Natural killer cell (primary cell): ENCODE measurements at places on chromosomes 16 and 17.

DNA sequence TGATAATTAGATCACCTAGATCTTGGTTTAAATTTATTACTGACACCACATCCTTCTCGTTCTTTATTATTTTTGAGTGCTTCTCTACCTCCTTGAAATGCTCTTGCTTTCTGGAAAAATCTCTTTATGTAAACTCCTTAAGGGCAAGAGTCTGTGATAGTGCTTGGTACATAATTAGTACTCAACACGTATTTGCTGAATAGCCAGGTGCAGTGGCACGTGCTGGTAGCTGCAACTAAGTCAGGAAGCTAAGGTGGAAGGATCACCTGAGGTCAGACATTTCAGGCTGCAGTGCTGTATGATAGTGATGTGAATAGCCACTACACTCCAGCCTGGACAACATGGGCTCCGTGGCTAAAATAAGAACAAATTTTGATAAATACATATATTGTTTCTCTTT lies 63.0 kb downstream of the PPM1E start:
- DNase-seq: no peak

GRCh38 chr16:27083861-27084261 lies 17.1 kb downstream of the C16orf82 start:
- no peak for DNase-seq

GRCh38 chr17:3003296-3004149 lies 59.9 kb downstream of the OR1D5 start:
- no peak for DNase-seq

DNA sequence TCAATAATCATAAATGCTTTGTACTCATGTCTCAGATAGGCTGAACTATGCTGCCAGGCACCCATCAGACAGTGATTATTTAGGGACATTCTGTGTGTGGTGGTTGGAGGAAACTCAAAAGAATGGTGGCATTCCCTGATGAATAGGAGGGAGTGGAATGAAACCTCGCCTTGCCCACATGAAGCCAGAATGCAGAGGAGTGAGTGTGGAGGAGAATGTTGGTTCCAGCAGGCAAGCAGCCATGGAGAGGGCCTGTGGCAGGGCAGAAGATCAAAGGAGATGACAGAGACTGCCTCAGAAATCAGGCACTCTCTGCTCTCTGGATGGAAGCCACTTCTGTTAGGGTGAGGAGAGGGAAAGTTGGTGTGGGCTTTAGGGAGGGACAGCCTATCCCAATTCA lies 22.5 kb downstream of the KCTD19 start:
- DNase-seq: no peak

DNA sequence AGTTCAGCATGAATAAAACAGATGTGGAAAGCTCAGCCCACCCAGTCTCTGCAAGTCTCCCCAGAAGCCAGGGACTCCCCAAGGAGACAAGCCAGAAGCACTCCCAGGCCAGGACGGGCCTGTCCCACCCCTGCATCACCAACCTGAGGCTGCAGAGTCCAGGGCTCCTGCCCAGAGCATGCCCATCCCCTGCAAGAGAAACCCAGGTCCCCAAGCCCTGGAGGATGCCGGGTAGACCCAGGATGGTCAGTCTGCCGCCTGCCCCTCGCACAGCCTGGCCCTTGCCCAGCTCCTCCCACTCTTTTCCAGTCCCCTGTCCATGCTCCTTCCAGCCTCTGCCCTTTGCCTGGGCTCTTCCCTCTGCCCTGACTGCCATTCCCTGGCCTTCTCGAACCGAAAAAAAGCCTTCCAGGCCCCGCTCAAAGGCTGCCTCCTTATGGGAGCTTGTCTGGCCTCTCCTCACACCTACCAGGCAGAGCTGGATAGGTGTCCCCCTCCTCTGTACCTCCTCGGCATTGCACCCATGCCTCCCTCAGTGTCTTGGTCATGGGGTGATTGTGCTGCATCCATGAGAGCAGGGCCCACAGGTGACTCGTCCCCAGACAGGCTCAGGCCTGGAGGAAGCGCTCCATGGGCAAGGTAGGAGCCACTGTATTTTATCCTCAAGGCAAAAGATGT lies 44.8 kb downstream of the BEAN1 start:
- DNase-seq: no peak

DNA sequence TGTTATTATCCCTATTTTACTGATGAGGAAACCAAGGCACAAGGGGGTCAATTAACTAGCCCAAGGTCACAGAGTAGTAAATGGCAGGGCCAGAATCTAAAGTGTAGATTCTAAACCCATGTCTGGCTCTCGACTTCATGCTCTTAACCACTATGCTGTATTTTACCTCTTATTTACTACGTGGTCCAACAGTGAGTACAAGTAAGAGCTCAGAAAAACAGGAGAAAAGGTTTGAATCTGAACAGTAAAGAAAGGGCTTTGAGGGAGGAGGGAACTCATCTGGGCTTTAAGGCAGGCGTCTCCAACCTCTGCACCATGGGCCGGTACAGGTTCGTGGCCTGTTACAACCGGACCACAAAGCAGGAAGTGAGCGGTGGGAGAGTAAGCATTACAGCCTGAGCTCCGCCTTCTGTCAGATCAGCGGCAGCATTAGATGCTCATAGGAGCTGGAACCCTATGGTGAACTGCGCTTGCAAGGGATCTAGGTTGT lies 62.9 kb downstream of the SMURF2 start:
- DNase-seq: peak; percentile 60

- DNase-seq: no peak
These were observed 119.3 kb upstream of the TBX2 start for GRCh38 chr17:61280338-61280737.

- DNase-seq: peak; percentile 90
These were observed 40.8 kb downstream of the RNF157 start for GRCh38 chr17:76199469-76199868.

DNA sequence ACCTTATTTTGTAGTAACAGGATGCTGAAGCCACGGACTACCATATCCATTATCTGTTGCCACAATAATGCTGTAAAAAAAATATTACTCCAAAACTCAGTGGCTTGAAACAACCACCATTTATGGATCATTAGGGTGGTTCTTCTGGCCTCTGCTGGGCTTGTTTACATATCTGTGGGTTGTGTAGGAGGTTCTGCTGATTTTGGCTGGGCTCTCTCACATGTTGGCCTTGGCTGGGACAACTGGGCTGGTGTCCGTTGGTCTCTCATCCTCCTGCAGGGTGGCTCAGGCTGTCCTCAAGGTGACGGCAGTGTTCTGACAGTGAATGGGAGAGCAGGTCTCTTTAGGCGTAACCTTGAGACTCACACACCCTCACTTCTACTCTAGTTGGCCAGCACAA lies 76.0 kb downstream of the GPR139 start:
- DNase-seq: no peak

DNA sequence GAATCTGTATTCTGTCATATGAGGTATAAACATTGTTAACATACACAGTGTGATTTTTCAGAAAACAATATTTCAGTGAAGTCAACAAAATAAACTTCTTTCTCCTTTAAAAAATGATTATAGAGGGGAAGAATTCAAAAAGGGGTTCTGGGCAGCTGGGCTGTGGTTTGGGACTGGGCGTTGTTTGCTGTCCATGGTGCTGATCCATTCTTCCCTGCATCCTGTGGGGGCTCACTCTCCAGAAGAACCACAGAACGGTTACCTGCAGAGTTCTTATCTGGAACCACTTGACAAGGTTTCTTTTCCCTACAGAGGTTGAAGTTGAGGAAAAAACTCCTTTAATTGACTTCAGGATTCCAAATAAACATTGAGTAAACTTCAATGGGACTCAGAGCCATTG lies 1091.0 kb downstream of the CDH8 start:
- no peak for DNase-seq

- DNase-seq: no peak
These were observed 306.9 kb upstream of the RBFOX1 start for GRCh38 chr16:7025616-7026190.

GRCh38 chr16:88782454-88783390 lies 2.3 kb downstream of the PIEZO1 start:
- no peak for DNase-seq

DNA sequence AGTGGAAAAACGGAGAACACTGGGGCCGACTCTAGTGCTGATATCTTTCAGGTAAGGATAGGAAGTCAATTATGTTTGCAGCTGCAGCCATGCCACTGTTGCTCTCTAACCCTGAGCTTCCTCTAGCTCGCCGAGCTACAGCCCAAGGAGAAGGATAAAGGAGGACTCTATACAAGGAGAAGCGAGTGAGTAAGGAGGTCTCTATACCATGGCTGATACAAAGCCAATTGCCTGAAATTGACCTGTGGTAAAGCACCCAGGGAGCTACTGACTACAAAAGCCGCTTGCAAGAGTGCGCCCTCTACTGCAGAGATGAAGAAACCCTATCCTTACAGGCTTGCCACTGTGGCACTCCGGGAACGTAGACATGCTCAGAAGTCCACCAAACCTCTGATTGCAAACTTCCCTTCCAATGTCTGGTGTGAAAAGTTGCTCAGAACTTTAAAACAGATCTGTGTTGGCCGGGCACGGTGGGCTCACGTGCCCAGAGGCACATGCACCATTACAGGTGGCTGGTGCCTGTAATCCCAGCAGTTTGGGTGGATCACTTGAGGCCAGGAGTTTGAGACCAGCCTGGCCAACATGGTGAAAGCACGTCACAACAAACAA lies 10.8 kb upstream of the SLC46A1 start:
- no peak for DNase-seq

DNA sequence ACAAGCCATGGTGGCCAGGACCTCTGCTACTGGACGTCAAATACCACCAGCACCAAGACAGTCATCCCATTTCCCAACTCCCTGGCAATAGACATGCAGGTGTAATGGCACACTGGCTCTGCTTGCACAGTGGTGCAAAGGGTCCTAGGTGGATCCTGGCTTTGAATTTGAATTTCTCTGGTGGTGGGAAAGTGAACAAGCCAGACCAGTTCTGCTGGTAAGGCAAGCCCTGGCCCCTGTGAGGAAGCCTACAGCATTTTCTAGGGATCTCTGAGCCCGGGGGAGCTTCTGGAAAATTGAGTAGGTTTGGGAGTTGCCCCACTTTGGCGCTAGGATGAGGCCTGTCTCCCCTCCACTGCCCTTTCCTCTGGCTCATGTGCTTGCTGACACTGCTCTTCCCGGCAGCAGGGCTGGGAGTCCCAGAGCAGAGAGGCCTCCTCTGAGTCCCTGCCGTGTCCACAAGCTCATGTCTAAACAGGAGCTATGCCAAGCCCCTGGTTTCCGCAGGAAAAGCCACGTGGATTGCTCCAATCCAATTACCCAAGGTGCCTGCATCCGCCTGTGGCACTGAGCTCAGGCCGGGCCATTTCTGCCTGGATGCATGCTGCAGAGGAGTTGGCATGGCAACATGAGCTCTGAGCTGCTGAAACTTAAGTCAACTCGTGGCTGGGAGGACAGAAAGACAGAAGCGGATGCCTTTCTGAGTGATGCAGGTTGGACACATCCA lies 67.0 kb downstream of the PRMT7 start:
- DNase-seq: no peak

DNA sequence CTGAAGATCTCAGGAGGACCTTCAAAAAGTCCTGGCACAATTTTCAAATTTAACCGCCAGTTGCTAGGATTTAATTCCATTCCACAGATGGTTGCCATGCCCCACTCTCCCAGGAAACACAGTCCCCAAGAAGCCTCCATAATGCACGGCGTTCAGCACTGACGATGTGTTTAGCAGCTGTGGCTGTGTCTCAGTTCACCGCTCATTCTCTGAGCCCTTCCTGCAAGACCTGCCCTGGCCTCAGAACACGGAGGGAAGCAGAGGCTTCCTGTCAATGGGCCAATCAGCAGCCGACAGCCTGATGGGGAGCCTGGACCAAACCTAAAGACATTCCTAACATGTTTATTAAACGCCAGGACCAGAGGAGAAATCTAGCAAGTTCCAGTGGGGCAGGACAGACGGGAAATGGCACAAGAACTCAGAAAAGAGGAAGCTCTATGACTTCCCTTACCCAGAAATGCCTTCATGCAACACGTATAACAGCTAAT lies 4.9 kb downstream of the MYLK3 start:
- DNase-seq: peak; percentile 7
